Right lobe of liver (tissue), 6 donors: ENCODE measurements at places on chromosomes 6 and 20.

DNA sequence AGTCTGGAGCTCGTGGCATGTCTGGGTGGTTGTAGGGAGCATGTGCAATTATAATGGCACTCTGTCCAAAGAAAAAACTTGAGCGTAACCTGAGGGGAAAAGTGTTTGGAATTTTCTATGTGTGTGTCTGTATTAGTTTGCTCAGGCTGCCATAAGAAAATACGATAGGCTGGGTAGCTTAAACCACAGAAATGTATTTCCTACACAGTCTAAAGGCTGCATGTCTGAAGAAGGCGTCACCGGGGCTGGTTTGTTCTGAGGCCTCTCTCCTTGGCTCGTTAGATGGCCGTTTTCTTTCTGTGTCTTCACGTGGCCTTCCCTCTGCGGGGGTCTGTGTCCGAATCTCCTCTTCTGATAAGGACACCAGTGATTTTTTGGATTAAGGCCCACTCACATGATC, 59.0 kb downstream of the IGF2R start:
- DNase-seq = no peak

- no peak for DNase-seq
These were observed 558.8 kb downstream of the KIF16B start for GRCh38 chr20:16014436-16014835.

- DNase-seq = no peak
These were observed 100.0 kb upstream of the MAN1A1 start for GRCh38 chr6:119449331-119450156.

- DNase-seq = no peak
These were observed 122.4 kb downstream of the NFATC2 start for GRCh38 chr20:51420111-51420510.

GRCh38 chr6:167571550-167571949, 246.7 kb downstream of the TTLL2 start:
- DNase-seq = no peak
